ENCODE measurements at places on chromosomes 7 and 10.

DNA sequence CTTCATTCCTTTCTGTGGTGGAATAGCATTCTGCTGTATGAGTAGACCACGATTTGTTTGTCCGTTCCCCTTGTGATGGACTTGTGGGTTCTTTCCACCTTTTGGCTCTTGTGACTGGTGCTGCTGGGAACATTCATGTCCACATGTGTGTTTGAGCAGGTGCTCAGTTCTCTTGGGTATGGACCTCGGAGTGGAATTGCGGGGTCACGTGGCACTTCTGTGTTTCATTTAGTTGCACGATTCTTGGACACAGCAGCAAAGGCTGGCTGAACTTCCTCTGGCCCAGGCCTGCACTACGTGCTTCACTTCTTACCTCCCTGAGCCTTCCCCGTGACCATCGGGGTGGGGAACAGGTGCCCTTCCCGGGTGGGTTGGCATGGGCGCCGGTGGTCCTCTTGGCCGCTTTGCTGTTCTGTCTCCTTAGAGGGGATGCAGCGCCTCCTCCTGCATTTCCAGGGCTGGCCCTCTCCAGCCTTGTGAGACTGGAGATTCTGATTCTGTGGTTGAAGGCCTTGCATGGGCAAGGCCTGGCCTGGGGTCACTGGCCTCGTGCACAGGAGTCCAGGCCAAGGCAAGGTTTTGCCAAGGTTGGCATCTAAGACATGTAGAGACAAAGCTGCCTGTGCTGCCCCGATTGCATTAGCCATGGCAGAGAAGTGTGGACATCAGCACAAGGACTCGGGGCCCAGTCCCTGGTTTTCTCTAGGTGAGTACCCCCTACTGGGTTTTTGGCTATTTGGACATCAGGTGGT lies 25.1 kb downstream of the DOCK1 start:
- no peak for DNase-seq

DNA sequence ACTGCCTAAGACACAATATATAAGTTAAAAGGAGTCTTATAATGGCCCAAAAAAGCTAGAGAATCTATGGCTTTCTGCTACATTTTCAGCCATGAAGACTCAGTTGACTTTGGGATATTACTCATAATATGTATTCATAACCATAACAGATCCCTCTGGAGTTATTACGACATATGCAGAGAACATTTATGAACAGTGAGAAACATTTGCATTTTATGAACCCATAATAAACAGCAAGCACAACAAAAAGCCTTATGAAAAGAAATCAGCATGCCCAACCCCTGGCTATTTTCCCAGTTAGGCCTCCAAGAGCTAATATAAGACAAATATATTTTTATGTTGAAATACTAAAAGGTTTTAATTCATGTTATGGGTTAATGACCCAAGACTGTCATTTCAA lies 52.4 kb downstream of the ARMH3 start:
- no peak for DNase-seq

DNA sequence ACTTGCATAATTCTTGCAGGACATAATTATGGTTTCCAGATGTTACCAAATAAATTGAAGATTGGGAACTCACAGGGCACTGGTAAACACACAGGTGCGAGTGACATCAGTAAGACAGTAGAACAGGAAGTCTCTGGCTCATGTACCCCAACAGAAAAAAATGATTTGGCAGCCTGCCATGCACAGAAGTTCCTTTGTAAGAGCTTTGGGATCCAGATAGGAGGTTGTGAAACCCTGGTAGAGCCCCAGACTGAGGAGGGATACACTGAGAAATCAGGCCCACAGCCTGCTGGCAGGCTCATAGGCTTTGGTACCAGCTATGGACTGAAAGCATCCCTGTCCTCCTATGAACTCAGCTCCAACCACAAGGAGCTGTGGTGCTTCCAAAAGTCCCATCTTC lies 118.0 kb downstream of the COBL start:
- no peak for DNase-seq

- DNase-seq: no peak
Measured at GRCh38 chr10:69948261-69948660, 104.4 kb upstream of the MACROH2A2 start.

- no peak for DNase-seq
Measured at GRCh38 chr10:6128591-6129251, 39.9 kb downstream of the RBM17 start.

GRCh38 chr10:51314481-51314880 lies 240.2 kb downstream of the PRKG1 start:
- DNase-seq: no peak

- DNase-seq: no peak
Measured at GRCh38 chr10:43323245-43323644, 48.2 kb upstream of the FXYD4 start.

DNA sequence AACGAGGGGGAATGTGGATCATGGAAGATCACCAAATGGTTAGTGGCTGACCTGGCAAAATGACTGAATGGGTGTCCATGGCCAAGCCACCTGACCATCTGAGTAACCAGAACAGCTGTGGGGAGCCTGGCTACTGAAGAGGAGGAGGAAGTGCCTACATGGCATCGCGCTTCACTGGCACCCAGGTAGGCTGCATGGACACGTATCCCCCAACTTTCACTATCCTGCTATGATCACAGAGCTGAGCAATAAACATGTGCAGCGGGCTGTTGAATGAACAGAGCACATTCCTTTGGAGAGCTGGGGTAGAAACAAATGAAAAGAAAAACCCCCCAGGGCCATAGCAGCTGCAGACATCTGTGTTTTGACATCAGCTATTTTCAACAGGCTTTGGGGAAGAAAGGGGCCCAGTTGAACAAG lies 6.5 kb downstream of the AKR1B1 start:
- DNase-seq: no peak

DNA sequence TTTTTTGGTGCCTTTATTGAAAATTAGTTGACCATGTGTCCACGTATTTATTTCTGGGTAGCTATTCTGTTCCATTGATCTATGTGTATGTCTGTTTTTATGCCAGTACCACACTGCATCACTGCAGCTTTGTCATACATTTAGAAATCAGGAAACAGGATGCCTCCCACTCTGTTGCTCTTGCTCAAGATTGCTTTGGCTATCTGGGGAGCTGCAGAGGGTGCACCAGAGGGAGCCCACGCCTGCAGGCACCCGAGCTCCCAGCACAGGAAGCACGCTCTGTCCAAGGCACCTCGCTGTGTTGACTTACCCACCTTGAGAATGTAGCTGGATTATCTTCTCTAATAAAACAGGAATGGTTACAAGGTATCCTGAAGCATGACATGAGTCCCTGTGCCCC lies 301.7 kb downstream of the TCERG1L start:
- DNase-seq: no peak

DNA sequence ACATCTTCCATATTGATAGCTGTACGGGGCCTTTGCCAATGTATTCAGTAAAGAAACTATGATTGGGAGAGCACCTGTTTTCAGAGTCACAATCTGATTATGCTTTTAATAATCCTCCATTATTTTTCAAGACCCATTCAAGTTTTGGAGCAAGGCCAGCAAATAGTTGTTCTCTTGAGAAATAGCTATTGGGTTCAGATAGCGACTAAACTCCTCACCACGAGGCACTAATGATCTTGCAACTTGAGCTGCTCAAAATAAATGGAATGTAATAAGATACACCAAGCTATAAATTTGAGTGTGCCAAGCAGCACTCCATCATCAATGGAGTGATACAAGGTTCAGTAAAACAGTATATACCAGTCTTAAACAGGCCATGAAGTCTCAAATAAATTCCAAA lies 7.4 kb upstream of the MALRD1 start:
- no peak for DNase-seq

DNA sequence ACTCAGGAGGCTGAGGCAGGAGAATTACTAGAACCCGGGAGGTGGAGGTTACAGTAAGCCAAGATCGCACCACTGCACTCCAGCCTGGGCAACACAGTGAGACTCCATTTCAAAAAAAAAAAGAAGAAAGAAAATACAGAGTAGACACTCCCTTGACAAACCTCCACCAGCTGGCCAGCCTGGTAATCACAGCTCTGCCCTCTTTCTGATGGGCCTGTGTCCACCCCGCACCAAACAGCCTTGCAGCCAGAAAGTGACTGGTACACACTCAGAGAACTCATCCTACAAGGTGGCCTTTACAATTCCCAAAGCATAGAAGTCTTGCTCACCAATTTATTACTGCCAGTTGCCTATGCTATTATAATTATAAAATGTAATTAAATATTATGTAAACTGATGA lies 66.6 kb downstream of the COBL start:
- no peak for DNase-seq

GRCh38 chr10:89241486-89242344 lies 9.9 kb downstream of the LIPA start:
- DNase-seq: no peak

DNA sequence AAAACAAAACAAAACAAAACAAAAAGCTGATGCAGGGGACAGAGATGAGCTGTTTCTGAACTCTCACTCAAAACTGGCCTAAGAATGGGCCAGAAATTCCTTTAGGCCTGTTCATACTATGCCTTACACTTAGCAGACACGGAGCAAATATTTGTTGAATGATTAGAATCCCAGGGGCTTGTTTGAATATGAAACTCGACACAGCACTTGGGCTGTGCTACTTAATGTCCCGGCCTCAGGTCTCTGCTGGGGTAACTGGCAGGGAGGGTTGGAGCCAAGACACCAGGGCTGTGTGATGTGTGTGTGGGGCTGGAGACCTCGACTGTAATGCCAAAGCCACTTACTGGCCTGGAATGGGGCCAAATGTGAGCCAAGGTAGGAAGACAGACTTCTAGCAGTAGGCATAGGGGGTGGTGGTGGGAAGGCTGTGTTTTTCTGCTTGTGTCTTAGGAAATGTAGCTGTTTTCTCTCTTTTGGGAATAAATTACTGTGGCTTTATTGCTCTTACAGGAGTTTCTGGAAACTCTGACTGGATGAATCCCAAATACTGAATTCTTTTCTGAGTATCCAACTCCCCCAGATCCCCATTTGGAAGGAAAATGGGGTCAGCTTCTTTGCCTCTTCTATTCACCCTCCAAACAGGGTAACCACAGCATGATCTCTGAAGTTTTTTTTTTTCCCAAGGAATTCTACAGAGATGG lies 66.7 kb downstream of the EMX2 start:
- DNase-seq: peak; percentile 93

DNA sequence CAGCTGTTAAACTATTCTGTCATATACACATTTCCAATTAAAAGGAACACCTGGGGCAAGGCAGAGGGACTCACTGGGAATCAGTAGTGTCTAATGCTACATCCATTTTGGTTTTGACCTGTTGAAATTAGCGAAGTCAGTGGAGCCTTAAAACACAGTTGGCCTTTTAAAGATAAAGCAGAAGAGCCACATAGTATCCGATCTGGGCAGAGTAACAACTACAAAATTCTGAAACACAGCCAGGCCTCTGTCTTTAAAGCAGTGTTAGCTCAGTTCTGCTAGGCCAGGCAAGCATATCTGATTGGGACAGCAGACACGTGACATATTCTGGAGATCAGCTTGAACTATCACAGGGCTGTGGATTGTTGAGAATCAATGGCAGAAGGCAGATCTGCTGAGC lies 117.5 kb upstream of the WNT16 start:
- no peak for DNase-seq

- DNase-seq: no peak
Measured at GRCh38 chr7:6117533-6117932, 86.4 kb downstream of the ANKRD61 start.

GRCh38 chr10:112913661-112914287 lies 36.3 kb upstream of the TCF7L2 start:
- no peak for DNase-seq

- DNase-seq: peak; percentile 12
Measured at GRCh38 chr10:107031931-107032699, 132.4 kb downstream of the SORCS1 start.

GRCh38 chr10:127386606-127387327 lies 162.3 kb upstream of the NPS start:
- DNase-seq: no peak

DNA sequence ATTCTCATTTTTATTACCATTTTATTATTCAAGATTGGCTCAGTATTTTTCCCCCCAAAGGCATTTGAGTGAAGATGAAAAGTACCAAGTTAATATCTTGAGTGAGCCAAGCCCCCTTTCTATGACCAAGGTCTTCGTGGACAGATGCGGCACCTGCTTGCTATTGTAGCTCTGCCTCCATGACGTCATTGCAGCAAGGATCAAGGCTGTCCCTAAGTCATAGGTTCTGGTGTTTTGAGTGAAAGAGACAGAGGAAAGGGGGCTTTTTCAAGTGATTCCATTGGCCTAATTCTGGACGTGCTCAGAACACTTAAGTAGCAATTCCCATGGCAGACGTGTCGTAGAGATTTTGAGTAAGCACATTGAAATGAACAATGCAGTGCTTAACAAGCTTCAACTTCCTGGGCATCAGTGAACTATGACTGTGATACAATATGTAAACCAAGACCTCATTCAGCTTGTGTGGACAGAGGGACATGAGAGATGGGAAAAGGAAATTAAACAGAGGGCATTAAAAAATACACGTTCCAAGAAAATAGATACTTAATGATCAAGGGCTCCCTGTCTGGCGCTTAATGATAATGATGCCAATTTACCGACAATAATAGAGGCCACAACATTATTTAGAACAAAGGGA lies 248.7 kb upstream of the NPVF start:
- no peak for DNase-seq

DNA sequence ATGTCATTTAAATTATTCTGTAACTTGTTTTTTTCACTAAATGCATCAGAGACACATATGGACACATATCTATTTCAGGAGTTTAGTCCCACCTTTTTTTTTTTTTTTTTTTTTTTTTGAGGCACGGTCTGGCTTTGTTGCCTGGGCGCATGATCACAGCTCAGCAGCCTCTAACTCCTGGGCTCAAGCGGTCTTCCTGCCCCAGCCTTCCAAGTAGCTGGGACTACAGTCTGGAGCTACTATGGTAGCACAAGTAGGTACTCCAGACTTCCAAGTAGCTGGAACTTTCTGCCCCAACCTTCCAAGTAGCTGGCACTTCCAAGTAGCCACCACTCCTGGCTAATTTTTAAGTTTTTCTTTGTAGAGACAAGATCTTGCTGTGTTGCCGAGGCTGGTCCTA lies 407.7 kb downstream of the GALNT17 start:
- DNase-seq: no peak

DNA sequence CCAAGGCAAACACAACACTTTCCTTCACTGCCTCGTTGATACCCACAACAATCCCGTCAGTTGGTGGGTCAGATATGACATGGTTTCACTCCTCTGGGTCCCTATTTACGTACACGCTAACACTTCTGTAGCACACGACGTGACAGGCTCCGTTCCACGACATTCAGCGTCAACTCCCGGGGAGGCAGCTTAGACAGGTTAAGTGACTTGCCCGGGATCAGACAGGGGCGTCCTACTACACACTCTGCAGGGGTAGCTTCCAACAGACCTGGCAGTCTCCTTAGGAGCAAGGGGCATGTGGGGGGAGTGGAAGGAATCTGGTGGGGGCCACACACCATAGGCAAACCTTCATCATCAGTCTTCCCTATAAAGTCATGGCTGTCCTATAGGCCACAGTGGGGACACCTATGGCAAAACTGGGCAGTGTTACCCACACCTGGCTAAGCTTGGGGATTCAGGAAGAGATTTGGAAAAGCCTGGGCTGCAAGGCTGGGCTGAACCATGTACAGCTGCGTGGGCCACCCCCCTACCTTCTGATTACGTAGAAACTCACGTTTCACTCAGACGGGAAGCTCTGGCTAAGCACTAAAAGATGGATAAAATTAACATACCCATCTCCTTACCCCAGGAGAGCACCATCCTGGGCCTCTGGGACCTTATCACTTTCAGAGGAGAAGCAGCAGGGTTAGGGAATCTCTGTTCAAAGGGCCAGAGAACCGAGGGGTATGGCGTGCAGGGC lies 2.0 kb downstream of the TYSND1 start:
- DNase-seq: no peak

GRCh38 chr7:26284477-26284876 lies 7.2 kb upstream of the SNX10 start:
- DNase-seq: no peak

GRCh38 chr7:94401428-94401814 lies 6.7 kb downstream of the COL1A2 start:
- DNase-seq: no peak

Measured in fibroblast of skin of left quadriceps (primary cell).